ENCODE measurements at places on chromosomes 6 and 20. TPM values are rescaled to one million over a fixed set of nuclear protein-coding genes. Genes with fewer than 3 reads are reported as not detected.

PSORS1C2 gene
- total RNA-seq, result not detected

GINS1 gene
- 0.58 TPM for total RNA-seq

HSPA12B gene
- 28.0 TPM for total RNA-seq

- no peak for DNase-seq
These were observed 93.7 kb downstream of the SSR1 start for GRCh38 chr6:7219310-7219709.

GRCh38 chr6:89970609-89971337, 76.5 kb downstream of the GJA10 start:
- no peak for DNase-seq

DNA sequence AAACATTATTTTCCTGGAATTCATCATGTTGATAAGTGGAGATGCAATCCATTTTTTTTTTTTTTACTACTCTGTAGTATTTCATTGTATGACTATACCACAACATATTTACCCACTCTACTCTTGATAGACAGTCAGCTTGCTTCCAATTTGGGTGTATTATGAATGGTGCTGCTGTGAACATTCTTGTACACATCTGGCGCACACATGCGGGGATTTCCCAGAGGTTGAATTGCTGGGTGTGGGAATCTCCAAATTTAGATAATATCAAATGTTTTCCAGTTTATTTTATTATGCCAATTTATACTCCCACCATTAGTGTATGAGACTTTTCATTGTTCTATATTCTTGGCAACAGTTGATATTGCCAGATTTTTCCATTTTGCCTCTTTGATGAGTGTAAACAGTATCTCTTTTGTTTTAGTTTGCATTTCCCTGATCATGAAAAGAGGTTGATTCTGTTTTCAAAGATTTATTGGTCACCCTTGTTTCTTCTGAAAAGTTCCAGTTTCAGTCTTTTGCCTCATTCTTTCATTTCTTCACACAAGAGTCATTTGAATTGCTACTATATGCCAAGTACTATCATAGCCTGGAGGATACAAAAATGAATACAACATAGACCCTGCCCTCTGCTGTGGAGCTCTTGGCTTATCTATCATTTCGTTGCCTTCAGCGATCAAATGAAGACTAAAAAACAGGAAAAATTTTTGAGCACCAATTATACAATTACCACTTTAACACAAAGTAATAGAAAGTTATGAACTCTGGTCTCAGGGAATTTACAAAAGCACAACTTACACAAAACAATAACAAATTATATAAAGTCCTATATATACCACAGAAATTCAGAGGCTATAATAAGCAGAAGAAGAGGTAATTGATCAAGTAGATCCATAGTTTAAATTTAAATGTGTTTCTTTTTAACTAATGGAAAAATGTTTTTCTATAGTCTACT, 17.1 kb upstream of the NCOA7 start:
- no peak for DNase-seq

DNA sequence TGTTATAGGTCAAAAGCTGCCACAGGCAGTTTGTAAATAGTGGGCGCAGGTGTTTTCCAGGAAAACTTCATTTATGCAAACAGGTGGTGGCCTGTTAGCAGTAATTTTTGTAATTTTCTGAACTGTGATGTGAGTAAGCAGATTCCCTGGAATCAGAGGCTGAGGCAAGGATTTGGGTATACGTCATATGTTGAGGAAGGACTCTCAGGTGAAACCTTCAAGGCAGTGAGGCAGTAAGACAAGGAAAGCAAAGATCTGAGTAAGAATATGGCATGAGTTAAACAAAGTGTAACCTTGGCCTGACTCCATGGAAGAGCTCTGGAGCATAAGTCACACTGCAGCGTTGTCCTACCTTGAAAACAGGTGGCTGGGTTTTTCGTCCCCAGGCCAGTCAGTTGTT, 291.1 kb upstream of the BTBD3 start:
- DNase-seq, result no peak

DNA sequence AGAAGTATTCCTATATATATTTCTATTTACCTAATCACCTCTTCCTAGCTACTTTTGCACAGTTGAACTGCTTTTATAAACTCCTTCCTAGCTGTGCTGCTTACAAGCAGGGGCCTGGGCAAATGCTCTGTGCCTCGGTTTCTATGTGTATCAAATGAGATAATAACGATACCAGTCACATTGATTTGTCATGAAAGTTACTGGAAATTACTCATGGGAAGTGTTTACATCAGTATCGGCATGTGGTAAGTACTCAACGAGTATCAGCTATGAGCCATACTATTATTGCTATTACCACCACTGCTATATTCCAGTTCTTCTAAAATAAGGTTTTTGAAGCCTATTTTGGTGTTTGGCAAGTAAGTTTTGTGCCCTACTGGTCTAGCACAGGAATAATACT, 4.9 kb downstream of the LAMA4 start:
- DNase-seq, result no peak

DNA sequence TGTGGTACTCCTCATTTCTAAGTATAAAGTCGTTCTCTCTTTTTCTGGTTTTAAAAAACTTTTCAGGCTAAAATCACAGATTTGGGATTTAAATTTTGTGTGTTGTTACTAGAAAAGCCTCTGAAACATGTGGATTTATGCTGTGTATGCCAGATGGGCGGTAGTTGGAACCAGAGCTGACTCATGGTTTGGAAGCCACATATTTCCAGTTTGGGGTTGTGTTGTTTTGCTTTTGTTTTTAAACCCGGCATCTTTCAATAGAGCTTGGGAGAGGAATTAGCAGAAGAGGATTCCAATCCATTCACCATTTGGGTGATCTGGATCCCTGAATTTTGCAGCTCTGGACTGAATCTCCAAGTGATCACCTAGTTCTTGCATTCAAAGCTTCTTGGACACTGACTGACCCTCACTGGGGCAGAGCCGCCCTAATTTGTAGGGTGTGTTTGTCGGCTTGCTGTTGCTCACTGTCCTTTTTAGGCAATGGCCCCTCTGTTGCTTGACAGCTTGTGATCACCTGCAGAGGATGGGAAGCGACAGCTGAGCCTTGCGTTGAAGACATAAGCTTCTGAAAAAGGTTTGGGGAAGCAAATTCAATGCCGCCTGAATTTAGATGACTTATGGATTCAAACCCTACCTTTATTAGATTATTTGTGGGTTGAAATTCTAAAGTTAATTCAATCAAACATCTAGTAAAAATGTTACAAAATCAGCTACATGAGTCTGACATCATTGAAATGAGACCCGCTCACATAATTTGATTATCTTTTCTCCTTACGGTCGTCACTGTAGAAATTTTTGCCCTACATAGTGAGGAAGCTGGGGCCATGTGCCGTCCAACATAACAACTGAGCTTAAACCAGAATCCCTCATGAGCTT, 79.9 kb upstream of the CD83 start:
- DNase-seq, result no peak
